NCI-H1092 (cell line): ENCODE measurements at places on chromosomes 12 and 14.

GRCh38 chr14:54481695-54482094 lies 7.1 kb downstream of the GMFB start:
- no peak for DNase-seq

DNA sequence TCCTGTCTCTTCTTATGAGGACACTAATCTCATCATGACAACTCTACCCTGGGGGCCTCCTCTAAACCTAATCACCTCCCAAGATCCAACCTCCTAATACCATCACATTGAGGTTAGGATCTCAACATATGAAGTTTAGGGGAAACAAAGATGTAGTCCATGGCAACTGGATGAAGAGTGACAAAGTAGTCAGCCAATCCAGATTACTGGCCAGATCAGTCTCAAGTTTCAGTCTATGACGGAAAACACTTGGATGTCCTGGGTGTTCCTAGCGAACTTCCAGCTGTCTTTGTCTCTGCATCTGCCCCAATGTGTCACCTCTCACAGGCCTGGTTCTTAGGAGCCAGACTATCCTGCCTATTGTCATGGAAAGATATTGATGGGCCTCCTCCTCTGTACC lies 630.8 kb downstream of the AACS start:
- no peak for DNase-seq

- DNase-seq, result no peak
Observed at GRCh38 chr14:70845601-70846000, 36.3 kb upstream of the MAP3K9 start.

GRCh38 chr12:67320614-67321295 lies 51.6 kb downstream of the CAND1 start:
- no peak for DNase-seq

DNA sequence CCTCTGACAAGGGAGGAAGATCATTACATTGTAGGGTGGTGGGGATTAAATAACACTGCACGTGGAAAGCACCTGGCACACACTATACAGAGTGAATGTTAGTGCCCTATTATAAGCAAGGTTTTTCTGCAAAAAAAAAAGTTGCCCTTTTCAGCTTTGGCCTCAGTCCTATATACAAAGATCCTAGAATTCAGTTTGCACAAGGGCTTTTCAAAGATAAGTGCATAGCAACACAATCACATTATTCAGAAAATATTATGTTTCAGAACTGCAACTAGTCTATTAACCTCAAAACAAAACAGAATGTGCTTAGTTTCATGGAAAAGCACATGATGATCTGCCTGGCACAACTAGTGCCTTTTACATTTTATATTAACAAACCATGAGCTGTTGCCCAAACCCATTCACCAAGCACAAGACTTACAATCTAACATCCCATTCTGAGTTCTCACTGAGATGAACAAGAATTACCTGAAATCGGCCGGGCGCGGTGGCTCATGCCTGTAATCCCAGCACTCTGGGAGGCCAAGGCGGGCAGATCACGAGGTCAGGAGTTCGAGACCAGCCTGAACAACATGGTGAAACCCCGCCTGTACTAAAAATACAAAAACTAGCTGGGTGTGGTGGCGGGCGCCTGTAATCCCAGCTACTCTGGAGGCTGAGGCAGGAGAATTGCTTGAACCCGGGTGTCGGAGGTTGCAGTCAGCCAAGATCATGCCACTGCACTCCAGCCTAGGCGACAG lies 1.8 kb downstream of the TM7SF3 start:
- no peak for DNase-seq

- no peak for DNase-seq
Observed at GRCh38 chr14:65972891-65973290, 513.3 kb upstream of the CCDC196 start.

GRCh38 chr12:51871126-51871525 lies 16.8 kb upstream of the ANKRD33 start:
- no peak for DNase-seq

GRCh38 chr14:79333198-79333546 lies 878.1 kb downstream of the DIO2 start:
- DNase-seq, result no peak

DNA sequence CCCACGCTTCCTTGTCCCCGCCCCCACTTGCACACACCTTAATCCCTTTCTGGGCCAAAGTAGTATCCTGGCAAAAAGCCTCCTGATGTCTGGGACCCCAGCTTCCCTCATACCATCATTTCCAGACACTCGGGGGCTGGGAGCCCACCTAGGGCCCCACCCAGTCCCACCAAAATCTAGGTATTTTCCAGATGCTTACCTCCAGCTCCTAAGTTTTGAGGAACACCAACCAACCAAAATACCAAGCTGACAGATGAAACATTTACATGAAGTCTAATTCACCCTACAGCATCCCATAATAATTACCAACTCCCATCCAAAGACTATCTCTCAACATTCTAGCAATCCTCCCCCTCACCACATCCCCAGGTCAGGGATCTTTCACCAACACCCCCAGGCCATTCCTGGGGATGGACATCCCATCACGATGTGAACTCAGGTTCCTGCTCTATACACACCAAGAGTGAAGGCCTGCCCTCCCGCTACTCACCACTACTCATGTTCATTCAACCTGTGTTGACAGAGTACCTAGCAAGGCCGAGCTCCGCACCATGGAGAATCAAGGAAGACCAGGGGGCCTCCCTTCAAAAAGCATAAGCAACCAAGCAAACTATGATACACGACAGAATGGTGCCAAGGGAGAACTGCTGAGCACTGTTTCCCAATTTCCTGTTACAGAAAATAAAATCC lies 1.6 kb upstream of the CHD4 start:
- no peak for DNase-seq
